ENCODE measurements at places on chromosomes 16 and 17.

GRCh38 chr16:1825864-1826690 lies 548 bp downstream of the HAGH start:
- peak; percentile 74 for DNase-seq

DNA sequence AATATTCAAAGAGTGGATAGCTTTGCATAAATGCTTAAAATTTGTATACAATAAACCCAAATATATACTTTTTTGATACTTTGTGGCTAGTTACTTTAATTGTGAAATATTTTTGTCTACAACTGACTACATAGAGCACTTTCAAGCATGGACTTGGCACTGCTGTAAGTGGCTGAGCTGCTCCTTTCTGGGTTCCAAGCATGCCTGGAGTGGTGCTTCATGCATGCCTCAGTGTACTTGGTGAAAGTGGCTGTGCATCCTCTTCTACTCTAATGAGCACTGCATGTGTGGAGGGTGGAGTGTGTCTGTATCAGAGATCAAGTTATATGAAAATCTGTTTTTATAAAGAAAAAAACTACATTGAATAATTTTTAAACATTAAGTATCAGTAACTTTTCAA lies 94.1 kb downstream of the OMG start:
- no peak for DNase-seq

- DNase-seq, result no peak
These were observed 3.3 kb downstream of the HASPIN start for GRCh38 chr17:3727041-3727440.

- DNase-seq, result no peak
These were observed 65.3 kb upstream of the CRHR1 start for GRCh38 chr17:45718791-45719190.

GRCh38 chr16:5776876-5777275 lies 679.3 kb upstream of the EEF2KMT start:
- DNase-seq, result no peak

GRCh38 chr16:48504216-48504615 lies 105.8 kb downstream of the N4BP1 start:
- no peak for DNase-seq

All from activated T-cell treated with anti-CD3 and anti-CD28 coated beads, Interleukin-2, amount 50 U/mL, for 72 hours (primary cell).